ENCODE measurements at places on chromosomes 16 and 17. TPM values are rescaled to one million over a fixed set of nuclear protein-coding genes. Genes with fewer than 3 reads are reported as not detected.

- DNase-seq, result no peak
Observed at GRCh38 chr16:30664616-30665109, 6.4 kb downstream of the FBRS start.

DNA sequence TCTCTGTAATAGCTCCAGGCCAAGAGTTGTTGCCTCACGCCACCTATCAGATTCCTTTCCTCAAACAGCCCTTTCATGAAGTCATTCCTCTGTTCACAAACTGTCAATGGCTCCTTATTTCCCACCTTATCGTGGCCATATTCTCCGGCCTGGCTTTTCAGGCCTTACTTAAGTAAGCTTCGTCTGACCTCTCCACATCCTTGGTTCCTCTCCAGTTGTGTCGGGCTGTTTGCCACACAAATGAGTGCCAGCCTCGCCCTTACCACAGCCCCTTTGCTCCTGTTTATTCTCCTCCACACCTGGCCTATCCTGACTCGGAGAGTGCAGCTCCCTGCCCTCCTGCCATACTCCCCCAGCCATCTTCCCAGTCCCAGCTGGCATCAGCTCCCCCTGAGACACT lies 2.0 kb downstream of the TP53I13 start:
- no peak for DNase-seq

GRCh38 chr16:59305850-59306249 lies 571.7 kb upstream of the GOT2 start:
- DNase-seq, result no peak

GRCh38 chr16:474420-475122 lies 49.1 kb downstream of the RAB11FIP3 start:
- DNase-seq, result no peak

DNA sequence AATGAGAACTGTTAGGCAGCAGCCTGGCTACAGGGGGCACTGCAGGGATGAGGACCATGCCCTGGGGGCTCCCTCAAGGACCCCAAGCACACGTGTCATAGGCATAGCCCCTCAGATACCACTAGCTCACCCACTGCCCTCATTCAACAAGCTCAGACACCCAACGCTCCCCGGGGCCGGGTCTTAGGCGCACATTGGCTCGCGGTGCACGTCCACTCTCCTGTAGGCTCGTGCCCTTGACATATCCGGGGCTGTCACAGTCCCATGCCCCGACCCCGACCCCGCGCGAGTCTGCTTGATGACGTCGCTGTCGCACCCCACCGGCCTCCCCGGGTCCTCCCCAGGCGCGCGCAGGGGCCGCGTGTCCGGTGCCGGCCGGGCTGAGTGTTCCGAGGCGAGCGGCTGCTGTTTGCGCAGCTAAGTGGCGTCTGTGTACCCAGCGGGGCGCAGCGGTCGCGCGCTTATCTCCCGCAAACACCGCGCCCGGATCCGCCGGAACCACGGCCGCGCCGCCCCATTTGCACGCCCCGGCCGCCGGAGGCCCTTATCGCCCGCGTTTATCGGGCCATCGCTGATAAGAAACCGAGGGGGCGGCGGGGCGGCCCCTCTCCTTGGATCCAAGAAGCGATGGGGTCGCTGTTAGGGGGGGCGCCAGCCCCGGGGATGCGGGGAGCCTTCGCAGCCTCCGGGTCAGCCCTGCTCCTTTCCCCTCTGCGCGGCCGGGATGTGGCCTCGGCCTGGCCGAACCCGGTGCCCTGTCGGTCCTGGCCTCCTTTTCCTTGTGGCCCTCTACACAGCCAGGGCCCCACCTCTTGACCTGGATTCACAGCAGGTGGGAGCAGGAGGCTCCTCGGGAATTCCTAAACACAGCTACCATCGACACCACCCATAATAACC lies 20.7 kb upstream of the NAGS start:
- DNase-seq, result peak; percentile 36

- no peak for DNase-seq
Observed at GRCh38 chr17:44826123-44826790, 3.8 kb downstream of the GJC1 start.

GRCh38 chr17:50536683-50537646 lies 4.4 kb downstream of the EPN3 start:
- no peak for DNase-seq

DNA sequence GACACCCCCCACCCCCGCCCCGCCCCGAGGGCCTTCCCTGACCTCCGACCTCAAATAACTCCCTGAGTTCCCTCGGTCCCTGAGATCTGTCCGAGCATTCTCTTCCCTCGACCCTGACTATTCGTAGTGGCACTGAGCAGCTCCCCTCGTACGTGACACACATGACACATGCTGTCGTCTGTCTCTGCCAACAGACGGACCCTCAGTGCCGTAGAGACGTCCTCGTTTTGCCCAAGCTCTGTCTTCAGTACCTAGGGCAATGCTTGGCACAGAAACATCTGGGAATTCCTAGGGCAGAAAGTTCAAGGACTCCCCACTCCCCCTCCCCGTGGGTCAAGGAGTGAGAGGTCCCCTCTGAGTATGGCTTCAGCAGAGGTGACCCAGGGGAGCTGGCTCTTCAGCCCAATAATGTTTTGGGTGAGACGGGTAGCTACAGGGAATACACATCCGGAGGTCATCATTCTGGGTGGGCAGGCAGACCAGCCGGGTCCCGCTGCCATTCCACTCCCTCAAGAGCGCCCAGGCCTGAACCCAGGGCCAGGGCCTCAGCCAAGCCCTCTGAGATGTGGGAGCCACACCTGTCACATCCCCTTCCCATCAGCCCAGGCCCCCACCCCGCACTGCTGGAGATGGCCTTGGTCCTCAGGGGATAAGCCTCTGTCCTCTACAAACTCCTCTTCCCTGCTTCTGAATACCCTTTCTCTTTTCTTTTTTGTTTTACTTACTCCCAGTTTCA lies 671 bp upstream of the FADS6 start:
- no peak for DNase-seq

- DNase-seq, result no peak
Observed at GRCh38 chr16:23931199-23931598, 95.4 kb downstream of the PRKCB start.

DNA sequence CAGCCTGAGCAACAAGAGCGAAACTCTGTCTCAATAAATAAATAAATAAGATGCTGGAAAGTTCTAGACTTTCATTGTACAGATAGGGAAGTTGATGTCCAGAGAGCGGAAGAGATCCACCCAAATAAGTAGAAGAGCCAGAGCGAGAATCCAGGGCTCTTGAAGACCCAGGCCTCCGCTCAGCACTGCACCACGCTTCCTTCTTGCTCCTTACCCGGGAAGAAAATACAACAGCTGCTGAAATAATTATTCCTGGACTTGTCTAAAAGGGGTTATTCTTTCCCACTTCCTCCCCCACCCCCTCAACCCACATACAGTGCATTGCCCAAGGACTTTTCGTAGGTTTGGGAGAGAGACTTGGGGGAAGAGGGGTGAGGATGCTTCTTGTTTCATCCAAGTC lies 26.7 kb downstream of the CDK5RAP3 start:
- DNase-seq, result no peak

DNA sequence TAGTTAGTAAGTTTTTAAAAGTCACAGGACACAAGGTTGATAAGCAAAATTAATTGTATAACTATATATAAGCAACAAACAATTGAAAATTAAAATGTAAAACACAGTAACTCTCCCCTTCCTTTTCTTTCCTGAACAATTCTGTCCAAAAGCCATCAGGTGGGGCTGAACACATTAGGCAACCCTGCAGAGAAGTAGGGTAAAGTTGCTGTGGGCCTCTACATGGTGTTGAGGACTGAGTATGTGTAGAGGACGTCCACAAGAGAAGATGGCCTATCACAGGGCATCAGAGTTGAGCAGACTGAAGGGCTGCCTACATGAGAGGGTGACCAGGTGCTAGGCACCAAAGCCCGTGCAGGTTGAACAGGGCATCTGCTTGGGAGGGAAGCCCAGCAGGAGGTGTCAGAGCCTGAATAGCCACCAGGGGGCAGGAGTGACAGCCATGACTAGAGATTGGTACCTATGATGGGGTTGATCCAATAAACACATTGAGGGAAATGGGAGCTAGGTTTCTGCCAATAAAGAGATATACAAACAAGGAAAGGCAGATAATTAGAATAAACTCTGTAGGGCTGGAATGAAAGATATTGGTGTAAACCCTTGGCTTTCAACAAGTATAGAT lies 415.1 kb downstream of the NPIPA8 start:
- no peak for DNase-seq

DNA sequence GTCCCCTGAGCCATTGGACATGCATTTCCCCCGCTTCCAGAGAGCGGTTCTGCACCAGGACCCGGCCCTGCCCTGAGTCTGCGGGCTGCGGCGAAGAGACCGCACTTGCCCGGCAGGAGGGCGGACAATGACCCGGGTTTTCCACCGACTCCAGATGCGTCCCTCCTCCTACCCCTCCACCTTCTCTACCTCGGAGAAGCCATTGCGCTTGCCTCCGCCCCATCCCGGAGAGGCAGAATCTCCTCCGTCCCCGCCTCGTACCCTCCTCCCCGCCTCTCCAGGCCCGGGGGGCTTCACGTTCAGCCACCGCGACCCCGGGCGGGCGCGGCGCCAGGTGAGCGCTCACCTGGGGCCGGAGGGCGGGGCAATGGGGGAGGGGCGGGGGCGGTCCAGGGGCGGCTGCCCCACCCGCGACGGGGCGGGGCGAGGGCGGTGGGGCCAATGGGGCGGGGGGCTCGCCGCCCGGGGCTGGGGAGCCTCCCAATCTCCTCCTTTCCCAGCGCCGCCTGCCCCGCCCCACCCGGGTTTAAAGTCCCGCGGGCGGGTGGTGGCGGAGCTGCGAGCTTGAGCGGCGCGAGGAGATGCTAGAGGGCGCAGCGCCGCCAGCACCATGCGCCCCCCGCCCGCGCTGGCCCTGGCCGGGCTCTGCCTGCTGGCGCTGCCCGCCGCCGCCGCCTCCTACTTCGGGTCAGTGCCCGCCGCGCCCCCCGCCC lies at the start of gene WNT9B:
TSS of gene WNT9B (plus strand) at position 555 of the 713 bp plus-strand sequence. CDS start at position 611, 56 bp downstream.
- DNase-seq, result peak; percentile 62

DNA sequence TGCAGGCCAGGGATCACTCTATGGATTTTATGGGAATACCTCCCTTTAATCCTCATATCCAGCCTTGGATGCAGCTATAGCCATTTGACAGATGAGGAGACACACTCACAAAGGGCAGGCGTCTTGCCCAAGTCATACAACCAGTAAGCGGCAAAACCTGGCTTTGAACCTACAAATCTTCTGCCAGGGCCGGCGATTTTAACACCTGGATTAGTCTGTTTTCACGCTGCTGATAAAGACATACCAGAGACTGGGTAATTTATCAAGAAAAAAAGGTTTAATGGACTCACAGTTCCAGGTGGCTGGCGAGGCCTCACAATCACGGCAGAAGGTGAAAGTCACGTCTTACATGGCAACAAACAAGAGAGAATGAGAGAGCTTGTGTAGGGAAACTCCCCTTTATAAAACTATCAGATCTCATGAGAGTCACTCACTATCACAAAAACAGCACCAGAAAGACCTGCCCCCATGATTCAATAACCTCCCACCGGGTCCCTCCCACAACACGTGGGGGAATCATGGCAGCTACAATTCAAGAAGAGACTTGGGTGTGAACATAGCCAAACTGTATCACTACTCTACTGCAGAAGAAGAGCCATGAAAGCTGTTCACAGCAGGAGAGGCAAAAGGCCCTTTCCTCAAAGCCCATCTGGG lies 67.5 kb downstream of the XYLT1 start:
- no peak for DNase-seq

- DNase-seq, result no peak
Observed at GRCh38 chr16:21060027-21060510, 90.6 kb downstream of the DNAH3 start.

DNA sequence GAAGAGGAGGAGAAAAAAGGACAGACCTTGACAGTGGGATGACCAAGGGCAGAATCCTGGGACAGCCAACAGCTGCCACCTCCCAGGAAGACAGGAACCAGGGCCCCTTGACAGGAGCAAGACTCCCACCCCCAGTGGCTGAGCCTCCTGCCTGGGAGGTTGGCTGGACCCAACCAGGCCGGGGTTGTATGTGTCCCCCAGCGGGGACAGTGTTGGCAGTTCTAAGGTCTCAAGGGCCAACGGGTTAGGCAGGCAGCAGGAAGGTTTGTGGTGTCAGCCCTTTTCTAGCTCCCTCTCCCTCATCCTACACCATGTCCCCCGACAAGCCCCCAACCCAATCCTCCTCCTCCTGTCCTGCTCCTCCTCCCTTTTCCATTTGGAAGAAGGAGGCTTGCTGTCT lies 126.2 kb downstream of the MRM1 start:
- DNase-seq, result no peak

DNA sequence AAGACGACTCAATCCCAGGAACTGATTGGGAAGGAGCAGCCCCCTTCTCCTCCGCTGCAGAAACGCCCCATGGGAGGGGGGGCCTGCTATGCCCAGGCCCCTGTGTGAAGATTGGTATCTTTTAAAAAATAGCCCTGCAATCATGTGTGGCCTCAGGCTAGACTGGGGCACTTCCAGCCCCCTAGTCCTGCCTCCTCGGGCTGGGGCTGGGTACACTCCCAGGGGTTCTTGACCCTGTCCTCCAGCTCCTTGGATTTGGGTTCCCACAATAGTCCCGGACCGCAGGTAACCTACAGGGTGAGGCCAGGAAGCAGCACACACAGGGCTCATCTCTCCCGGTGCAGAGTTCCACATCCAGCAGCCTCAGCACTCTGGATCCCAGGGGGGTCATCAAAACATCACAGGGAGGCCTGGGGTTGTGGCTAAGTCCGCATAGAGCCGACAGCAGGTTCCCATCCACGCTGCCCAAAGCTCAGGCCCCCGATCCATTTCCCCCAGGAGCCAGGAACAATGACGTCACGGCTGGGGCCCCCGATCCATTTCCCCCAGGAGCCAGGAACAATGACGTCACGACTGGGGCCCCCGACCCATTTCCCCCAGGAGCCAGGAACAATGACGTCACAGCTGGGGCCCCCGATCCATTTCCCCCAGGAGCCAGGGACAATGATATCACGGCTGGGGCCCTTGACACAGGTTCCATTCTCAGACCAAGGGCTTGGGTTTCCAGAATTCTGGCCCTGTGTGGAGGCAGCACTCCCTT lies 202.4 kb downstream of the IRF8 start:
- DNase-seq, result no peak

The ATP2A1 gene
- 7.0 TPM for polyA plus RNA-seq

The C16orf87 gene
- polyA plus RNA-seq, result 30.2 TPM

The SDK2 gene
- polyA plus RNA-seq, result 9.3 TPM

The SLC5A10 gene
- 0.58 TPM for polyA plus RNA-seq

The ARHGDIG gene
- polyA plus RNA-seq, result 3.6 TPM

The BHLHA9 gene
- not detected for polyA plus RNA-seq

The SCNN1G gene
- polyA plus RNA-seq, result 38.1 TPM

The KRTAP9-8 gene
- not detected for polyA plus RNA-seq

The GPRC5C gene
- 80.8 TPM for polyA plus RNA-seq

The HAGHL gene
- polyA plus RNA-seq, result 3.3 TPM

The KRT36 gene
- not detected for polyA plus RNA-seq
